CD4-positive, alpha-beta T cell treated with Interleukin-2 at 100 ng/mL for 4 hours (primary cell): ENCODE measurements at places on chromosomes 1 and 21.

DNA sequence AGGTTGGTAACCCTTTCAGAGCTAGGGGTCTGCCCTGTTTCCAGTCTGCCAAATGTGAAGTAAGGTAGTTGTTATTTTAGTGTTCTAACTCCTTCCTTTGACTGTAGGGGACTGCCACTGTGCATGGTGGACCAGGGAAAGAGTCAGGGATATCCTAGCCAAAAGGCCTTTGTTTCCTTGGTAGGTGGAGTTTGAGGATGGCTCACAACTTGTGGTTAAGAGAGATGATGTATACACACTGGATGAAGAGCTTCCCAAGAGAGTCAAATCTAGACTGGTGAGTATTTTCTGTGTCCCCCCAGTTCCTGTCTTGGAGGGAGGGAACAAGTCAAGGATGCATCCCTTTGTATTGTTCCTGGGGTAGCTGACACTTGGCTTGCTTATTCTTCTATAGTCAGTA is 3.5 kb upstream of the ST3GAL3 start:
- no peak for DNase-seq

DNA sequence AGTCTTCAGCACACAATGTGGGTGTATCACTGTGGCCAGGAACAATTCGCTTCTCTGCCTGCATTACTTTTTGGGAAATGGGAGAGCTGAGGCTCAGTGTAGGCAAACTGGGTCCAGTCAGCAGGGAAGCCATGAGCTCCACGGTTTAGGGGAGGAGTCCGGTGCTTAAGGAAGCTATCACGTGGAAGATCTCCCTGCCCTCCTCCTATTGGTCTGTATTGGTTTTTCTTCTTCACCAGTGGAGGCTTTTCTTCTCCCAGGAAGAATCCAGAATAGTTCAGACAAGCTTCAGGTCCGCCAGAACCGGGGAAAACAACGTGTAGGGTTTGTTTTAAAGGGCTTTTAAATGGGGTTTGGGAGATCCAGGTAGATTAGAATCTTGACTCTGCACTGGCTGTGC is 156.2 kb upstream of the CAMK1G start:
- no peak for DNase-seq

- no peak for DNase-seq
These were observed 97.5 kb upstream of the KIAA1614 start for GRCh38 chr1:180815188-180815587.

GRCh38 chr1:240306673-240307072 is 215.0 kb downstream of the FMN2 start:
- no peak for DNase-seq

DNA sequence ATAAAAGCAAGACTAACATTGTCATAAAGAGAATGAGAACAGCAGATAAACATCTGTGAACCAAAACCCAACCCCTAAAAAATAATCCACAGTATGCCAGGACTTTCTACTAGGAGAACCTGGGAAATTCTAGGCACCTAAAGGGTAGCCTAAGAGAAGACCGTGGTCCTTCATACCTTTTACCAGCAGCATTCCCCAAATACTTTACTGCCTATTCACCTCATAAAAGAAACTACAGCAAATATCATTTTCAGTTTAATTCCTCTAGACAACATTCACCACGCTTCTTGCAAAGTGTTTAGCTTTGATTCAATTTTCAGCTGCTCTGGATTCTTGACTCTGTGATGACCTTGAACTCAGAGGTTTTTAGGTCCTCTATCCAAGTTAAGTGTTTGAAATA is 1180.7 kb upstream of the B3GALT2 start:
- no peak for DNase-seq

DNA sequence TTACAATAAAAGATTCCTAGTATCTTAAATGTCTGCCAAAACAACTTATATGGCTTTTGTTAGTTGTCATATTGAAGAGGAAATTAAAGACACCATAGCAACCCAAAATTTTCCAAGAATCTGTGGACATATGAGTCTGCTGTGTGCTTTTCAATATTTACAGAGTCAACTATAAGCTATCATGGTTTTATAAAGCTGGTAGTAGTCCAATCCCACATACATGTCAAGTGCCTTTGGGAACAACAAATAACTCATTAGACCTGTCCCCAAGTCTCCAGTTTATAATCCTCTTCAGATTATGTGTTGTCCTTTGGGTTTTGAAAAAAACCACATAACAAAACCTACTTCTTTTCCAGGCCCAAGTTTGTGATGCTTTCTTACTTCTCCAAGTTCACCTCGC is 293.8 kb upstream of the USP25 start:
- DNase-seq = no peak
